ENCODE measurements at places on chromosomes 5 and 9.

DNA sequence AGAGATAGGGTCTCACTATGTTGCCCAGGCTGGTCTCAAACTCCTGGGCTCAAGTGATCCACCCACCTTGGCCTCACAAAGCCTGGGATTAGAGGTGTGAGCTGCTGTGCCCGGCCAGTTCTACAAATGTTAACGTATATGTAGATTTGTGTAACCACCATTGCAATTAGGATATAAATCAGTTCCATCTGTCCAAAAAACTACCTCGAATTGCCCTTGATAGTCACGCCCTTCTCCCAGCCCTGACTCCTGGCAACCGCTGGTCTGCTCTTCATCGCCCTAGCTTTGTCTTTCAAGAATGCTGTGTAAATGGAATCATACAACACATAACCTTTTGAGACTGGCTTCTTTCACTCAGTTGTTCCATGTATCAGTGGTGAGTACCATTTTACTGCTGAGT lies 46.1 kb upstream of the PPARGC1B start:
- no peak for DNase-seq

DNA sequence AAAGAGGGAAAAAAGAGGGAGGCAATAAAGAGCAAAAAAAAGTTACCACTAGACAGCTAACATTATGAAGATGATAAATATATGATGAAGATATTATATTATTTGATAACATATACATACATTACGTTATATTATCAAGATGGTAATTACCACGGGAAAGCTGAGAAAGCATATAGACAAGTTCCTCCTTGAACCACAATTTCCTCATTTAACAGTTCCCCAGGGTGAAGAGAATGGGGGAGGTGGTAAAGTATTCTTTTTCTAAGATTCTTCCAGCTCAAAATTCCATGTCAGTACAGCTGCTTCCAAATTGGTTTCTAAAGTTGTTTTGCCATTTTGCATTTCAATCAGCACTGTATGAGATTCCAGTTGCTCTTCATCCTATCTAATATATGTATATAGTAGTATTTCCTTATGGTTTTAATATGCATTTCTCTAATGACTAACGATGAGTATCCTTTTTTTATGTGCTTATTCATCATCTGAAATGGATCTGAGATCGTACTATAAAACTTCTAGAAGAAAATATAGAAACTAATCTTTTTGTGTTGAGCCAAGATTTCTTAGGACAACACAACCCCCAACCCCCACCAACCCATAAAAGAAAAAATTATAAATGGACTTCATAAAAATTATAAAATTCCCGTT lies 49.5 kb upstream of the C9orf72 start:
- DNase-seq, result no peak

DNA sequence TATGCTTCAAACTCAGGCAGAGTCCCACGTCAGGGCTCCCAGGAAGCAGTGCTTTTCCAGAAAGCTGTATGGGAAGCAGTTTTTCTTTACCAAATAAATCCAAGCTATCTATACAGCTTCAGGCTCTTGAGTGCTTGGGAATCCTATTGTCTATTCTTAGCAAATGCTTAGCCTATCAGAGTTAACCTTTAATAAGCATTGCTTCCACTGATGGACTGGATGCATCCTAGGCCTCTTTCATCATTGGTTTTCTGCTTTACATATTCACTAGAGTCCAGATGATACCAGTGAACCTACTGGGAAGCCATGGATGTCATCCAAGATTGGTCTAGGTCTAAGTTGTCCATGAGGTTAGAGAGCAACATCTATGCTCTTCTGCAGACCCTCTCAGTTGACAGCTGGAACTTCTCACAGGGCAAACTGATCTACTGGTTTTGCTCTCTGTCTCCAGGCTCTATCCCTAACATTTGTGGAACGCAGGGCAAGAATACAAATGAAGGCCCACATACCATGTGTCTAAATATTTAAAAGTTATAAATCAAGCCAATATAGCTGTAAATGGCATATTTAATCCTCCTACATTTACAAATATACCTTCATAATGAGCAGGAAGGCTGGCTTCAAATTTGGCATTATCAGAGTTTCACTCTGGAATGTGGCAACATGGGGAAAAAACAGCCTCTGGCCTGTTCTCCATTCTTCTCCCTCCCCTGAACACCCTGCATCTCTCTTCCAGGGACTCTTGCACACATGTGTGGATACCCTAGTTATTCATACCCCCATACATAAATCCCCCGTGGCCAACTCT lies 49.8 kb upstream of the PLPP1 start:
- no peak for DNase-seq

- DNase-seq, result no peak
Measured at GRCh38 chr5:132470010-132470392, 20.6 kb downstream of the IRF1 start.

GRCh38 chr5:145218019-145218418 lies 617.1 kb downstream of the PRELID2 start:
- no peak for DNase-seq

DNA sequence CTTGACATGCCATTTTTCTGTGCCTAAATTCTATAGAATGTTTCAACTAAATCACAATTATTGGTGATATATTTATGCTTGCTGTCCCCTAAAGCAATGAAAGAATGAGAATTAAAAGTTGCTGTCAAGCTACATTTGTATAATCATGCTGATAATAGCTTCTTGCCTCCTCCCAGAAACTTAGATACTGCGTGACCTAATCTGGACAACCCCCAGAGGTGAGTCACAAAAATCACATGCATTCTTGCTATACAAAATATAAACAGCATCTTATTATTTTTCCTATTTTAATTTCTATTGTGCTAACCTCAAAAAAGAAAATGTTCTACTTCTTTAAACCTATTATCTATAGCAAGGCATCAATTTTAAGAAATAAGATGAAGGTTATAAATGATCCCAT lies 995.8 kb upstream of the ACO1 start:
- no peak for DNase-seq

DNA sequence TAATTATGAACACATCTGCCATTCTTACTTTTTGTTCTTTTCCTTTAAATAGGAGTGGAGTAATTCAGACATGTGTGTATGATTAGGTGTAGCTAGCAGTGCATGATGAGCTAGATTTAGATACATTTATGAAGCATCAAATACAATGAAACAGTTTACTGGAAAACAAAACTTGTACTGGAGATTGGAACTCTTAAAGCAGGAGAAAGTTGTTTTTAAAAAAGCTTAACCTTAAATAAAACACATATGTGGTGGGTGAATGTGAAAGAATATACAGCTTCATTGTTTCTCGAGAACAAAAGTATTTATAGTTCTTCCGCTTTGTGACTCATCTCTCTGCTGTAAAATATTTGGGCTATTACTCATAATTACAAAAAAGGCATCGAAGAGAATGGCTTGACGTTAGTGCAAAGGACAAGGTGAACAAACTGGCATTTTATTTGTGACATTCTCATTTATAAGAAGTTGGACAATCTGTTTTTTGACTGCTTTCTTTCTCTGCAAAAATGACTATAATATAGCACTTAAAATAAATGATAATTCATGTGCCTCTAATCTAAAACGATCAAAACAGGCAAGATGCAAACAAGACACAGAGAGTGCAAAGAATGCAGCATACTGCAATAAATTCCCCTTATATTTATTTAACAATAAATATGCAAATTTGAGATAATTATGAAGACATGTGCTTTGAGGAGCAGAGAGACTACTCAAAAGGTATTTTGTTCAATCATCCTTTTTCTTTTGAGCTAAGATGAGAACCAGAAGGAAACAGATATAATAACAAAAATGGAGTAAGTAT lies 478.8 kb downstream of the CETN3 start:
- no peak for DNase-seq

GRCh38 chr9:34493972-34494535 lies 28.7 kb downstream of the ENHO start:
- no peak for DNase-seq

DNA sequence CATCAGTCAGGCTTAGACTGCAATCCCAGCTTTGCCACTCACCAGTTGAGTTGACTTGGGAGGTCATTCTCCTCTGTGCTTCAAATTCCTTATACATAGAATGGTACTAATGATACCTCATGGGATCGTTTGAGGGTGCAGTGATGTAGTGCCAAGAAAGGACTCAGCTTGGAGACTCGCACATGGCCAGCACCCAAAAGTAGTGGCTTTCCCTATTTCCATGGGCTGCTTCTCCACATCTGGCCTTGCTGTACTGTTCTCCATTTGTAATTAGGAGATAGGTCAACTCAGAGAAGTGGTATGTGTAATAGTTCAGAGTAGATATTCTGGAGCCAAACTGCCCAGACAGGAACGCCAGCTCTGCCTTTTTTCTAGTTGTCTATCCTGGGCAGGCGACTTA lies 5.5 kb downstream of the CCL19 start:
- no peak for DNase-seq
